ENCODE measurements at places on chromosomes 11 and 22.

DNA sequence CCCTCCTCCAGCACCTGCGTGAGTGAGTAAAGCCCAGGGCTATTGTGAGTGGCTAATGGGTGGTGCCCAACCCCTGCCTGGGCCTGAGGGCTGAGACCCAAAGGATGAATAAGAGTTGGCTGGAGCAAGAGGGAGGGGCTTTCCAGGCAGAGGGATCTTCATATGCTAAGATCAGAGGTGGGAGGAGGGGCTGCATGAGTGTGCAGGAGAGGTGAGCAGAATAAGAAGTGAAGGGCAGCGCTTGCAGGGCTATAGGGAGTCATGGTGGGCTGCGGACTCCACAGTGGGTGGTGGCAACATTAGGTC lies 3.9 kb downstream of the EMID1 start:
- DNase-seq: no peak

DNA sequence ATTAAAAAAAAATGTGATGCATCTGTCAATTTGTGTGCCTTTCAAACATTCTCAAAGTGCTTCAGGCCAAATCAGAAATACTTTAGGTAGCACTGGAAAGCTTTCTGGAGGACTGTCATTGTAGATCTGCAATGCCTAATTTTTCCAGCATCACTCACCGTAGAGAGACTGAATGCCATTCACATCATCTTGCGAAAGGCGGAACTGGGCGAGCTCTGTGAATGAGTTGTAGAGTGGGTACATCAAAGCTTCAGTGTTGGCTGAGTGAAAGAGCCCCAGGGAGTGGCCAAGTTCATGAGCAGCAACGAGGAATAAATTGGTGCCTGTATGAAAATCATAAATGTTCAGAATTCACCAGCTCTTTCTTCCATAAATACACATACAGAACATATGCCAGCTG lies 4.0 kb downstream of the MMP10 start:
- DNase-seq: no peak

GRCh38 chr11:87144252-87144651 lies 106.5 kb downstream of the TMEM135 start:
- DNase-seq: no peak

GRCh38 chr11:128208329-128209137 lies 378.8 kb downstream of the ETS1 start:
- peak; percentile 94 for DNase-seq

DNA sequence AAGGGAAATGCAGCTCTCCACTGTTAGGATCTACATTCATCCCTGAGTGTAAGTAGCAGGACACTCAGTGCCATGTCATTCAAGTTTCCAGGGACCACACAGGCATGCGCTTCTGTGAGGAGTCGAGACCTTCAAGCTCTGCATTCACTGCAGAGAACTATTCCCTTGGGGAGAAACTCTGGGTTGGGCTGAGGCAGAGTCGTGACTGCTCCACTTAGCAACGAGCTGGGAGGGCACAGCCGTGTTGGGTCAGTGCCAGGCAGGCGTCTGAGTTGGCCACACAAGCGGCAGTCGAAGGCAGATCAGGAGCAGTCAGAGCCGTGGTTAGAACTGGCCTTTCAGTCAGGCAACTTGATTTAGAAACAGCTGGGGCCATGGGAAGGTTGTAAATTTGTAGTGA lies 14.7 kb downstream of the MPEG1 start:
- peak; percentile 96 for DNase-seq

- DNase-seq: no peak
These were observed 35.8 kb upstream of the TSKU start for GRCh38 chr11:76747153-76747914.

DNA sequence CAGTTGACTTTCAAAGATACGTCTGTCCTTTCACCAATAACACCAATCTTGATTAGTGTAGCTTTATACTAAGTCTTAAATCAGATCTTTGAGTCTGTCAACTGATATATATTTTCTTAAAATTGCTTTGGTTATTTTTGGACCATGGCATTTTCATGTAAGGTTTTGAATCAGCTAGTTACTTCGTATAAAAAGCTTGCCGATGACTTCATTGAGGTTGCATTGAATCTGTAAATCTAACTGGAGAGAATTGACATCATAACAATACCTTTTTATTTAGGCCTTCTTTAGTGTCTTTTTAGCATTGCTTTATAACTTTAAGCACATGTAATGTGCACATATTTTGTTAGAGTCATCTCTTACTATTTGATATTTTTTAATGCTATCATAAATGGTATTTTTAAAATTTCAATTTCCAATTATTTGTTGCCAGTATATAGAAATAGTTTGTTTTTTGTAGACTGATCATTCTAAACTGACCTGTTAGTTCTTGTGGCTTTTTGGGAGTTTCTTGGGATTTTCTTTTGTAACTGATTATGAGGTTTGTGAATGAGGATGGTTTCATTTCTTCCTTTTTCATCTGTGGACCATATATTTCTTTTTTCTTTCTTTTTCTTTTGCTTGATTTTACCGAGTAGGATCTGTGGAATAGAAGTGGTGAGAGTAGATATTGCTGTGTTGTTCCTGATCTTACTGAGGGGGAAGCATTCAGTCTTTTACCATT lies 61.4 kb downstream of the DDX10 start:
- no peak for DNase-seq

GRCh38 chr11:1050581-1051355 lies 14.2 kb upstream of the MUC6 start:
- DNase-seq: peak; percentile 70

GRCh38 chr22:20591660-20592310 lies 84.4 kb downstream of the MED15 start:
- DNase-seq: peak; percentile 74

Data from lung (tissue), 17 donors.